Islet precursor cell (in vitro differentiated cells): ENCODE measurements at places on chromosomes 13 and 19.

GRCh38 chr19:16470911-16471811, 609 bp downstream of the EPS15L1 start:
- no peak for DNase-seq

- peak; percentile 66 for DNase-seq
Measured at GRCh38 chr13:24922387-24922744, 158.4 kb downstream of the RNF17 start.

GRCh38 chr13:38264363-38265131, 85.1 kb upstream of the UFM1 start:
- DNase-seq: peak; percentile 53

GRCh38 chr19:30677702-30678101, 305.5 kb downstream of the ZNF536 start:
- no peak for DNase-seq

DNA sequence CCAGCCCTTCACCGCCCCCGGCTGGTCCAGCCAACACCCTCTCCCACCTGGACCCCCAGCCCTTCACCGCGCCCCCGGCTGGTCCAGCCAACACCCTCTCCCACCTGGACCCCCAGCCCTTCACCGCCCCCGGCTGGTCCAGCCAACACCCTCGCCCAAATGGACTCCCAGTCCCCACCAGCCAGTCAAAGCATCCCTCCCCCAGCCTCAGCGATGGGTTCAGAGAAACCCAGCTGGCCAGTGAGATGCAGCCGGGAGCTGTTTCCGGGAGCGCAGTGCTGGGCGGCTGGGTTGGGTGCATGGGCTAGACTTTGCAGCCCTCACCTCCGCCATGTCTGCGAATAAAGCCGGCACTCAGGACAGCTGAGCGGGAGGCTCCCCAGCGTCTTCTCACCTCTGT, 6.5 kb upstream of the CDC34 start:
- no peak for DNase-seq

GRCh38 chr19:54317108-54317964, 4.4 kb upstream of the LILRA5 start:
- DNase-seq: no peak

DNA sequence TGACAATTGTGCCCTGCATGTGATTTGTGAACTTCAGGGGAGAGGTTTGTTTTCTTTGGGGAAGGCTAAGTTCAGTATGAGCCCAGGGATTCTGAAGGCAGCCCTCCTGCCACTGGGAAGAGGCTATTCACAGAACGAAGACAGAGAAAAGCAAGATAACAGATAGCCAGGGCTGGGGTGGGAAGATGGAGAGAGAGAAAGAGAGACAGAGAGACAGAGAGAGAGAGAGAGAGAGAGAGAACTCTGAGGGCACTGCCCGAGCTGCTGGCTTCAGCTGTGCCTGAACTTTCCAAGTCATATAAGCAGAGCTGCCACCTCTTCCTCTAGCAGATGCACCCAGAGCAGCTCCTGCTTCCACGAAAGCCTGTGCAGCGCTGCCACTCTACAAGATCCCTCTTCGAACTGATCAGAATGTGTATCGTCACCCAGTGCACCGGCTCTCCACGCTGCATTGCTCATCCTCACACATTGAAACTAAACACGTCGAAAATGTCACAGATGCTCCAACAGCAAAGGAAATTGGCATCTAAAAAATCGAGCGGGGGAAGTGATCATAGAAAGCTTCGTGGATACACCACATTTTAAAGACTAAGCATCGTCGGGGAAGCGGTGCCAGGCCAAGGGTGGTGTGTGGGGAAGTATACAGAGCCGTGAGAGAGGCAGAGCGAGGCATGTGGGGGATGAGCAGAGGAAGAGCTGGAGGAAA, 81.8 kb upstream of the SIAH3 start:
- DNase-seq: no peak

GRCh38 chr19:14409146-14410023, 9.8 kb downstream of the DDX39A start:
- DNase-seq: no peak

GRCh38 chr19:2636897-2637683, 65.4 kb downstream of the GNG7 start:
- DNase-seq: peak; percentile 92

GRCh38 chr19:29187676-29188075, 25.3 kb downstream of the UQCRFS1 start:
- no peak for DNase-seq

DNA sequence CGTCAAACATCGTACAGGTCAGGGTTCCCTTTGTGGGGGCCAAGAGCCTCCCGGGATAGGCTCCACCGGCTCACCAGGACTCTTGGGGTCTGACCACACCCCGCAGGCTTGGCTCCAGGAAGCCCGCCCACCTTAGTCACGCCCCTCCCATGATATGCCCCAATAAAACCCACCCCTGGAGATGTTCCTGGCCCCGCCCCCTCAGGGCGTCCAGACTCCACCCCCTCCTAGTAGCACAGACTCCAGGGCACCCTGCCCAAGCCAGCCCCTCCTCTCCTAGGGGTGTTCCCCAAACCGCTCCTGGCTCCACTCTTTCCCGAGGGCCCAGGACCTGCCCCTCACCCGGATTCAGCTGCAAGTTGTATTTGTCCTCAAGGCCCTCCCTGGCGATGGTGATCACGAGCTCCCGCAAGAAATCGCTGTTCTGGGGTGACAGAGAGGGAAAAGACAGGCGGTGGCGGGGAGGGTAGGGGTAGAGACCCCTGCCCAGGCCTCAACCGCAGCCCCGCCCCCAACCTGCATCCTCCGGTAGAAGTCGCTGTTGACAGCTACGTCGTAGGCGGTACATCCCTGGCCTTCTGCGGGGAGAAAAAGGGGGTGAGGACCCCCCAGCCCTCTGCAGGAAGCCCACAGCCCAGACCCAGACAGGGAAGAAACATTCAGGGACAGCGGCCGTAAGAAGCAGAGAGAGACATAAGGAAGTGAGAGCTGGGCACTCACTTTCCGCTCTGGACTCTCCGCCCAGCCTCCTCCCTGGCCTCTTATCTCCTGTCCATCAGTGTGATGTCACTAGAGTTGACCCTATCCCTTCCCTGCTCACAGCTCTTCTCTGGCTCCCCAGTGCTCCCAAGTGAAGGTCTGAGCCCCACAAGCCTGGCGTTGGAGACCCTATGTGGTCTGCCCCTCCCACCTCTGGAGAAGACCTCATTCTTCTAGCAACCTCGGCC, 3.9 kb downstream of the PIH1D1 start:
- peak; percentile 62 for DNase-seq

DNA sequence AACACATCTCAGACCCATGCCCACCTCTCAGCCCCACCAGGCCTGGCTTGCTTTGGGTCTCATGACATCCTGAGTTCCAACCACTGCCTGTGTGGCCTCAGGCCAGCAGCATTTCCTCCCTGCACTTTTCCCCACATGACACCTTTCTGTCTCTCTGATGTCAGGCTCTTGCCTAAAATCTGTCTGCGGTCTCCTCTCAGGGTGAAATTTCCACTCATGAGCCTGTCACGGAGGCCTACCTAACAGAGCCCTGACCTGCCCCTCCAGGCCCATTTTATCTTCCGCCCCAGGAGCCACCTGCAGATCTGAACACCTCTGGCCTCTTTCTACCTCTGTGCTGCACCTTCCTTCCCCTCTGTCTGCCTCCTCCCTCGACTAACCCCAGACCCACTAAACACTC, 93.5 kb downstream of the ZDHHC20 start:
- no peak for DNase-seq

DNA sequence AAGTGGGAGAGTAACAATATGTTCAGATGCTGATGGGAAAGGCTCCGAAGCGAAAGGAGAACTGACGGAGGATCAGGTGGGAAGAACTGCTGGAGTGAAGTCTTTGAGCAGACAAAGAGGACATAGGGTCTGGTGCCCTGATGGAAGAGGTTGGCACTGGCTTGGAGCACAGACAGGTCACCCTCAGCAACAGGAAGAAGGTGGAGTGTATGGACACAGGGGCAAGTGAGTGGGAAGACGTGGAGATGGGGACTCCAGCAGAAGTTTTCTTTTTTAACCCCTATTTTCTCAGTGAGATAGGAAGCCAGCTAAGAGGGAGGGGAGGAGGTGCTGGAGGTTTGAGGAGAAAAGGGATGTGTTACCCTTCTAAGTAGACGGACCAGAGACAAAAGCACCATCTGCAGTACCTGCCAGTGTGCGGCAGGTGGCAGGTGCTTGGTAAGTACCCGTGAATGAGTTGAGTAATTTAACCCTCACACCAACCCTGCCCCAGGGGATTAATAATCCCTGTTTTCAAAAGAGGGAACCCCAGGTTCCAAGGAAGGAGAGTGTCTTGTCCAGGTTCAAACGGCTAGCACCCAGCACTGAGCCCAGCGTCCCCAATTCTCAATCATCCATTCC, 11.2 kb downstream of the HAS1 start:
- DNase-seq: peak; percentile 75

DNA sequence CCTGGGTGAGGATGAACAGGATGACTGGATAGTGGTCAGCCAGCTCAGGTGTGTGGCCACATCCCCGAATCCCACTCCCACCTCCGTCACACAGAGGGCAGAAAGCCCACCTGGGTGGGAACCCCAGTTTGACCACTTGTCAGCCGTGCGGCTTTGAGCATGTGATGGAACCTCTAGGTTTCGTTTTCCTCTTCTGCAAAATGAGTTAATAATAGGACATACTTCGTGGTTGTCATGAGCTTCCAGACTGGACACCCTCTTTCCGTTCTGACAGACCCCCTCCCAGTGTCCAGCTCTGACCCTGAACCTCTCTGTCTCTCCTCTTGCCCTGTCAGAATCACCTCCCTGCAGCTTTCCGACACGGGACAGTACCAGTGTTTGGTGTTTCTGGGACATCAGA, 1.8 kb downstream of the AXL start:
- DNase-seq: peak; percentile 45

- no peak for DNase-seq
Measured at GRCh38 chr19:7333198-7334118, 15.3 kb upstream of the ARHGEF18 start.

- no peak for DNase-seq
Measured at GRCh38 chr13:76622315-76623040, 263.7 kb downstream of the KCTD12 start.

GRCh38 chr13:36125841-36126240, 5.3 kb downstream of the DCLK1 start:
- no peak for DNase-seq

- no peak for DNase-seq
Measured at GRCh38 chr19:42655748-42656147, 61.0 kb upstream of the CEACAM8 start.

- no peak for DNase-seq
Measured at GRCh38 chr19:741506-742131, 9.3 kb upstream of the MISP start.

DNA sequence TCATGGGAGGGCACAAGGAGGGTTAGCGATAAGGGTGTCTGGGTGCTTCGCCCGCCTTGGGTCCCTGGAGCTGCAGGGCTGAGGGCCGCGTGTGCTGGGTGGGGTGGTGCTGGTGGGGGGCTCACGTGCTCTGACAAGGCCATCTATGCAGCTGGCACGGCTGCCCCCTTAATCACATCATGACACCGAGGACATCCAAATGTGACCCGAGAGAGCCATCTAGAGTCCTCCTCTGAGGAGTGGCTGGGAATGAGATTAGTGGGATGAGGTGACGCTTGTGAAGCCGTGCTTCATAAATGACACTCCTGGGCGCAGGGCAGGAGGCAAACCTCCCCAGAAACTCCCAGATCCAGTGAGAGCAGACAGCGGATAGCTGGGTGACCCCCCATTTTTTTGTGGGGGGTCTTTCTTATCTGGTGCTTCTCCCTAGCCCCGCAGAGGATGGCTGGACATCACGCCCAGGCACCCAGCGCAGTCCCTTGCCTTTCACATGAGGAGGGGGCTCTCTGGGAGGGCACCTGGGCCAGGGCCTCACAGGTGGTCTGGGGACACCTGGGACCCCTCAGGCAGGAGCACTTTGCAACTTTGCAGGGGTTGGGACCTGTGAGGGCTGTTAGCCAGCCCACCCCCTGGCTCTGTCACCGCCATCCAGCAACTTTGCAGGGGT, 6.6 kb downstream of the FZR1 start:
- no peak for DNase-seq

GRCh38 chr13:78139765-78140164, 221.1 kb upstream of the EDNRB start:
- no peak for DNase-seq

GRCh38 chr13:39020853-39021462, 16.9 kb downstream of the PROSER1 start:
- no peak for DNase-seq
